Transverse colon (tissue), 4 donors: ENCODE measurements at places on chromosomes 12 and 14. TPM values are rescaled to one million over a fixed set of nuclear protein-coding genes. Genes with fewer than 3 reads are reported as not detected.

DNA sequence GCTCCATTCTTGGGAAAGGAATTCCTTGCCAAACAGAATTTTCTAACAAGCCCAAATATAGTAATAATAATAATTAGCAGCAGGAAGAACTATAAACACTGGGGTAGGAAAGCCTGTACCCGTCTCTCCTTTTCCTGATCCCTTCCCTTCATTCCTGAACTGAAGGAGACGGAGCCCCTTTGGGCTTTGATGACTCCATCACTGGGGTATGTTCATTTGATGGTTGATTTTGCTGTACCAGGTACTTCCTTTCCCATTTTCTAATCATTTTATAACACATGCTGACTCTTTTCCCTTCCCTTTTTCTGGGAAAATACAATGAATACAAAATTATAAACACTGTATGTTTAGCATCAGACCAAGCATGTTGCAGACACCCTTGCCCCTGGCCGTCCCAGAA lies 3.6 kb upstream of the RCOR1 start:
- no peaks in the 10 kb centered on the region for H3K27me3 ChIP-seq
- no peak overlapping the region for H3K4me3 ChIP-seq
- no peaks in the 10 kb centered on the region for H3K36me3 ChIP-seq
- no peak for DNase-seq

DNA sequence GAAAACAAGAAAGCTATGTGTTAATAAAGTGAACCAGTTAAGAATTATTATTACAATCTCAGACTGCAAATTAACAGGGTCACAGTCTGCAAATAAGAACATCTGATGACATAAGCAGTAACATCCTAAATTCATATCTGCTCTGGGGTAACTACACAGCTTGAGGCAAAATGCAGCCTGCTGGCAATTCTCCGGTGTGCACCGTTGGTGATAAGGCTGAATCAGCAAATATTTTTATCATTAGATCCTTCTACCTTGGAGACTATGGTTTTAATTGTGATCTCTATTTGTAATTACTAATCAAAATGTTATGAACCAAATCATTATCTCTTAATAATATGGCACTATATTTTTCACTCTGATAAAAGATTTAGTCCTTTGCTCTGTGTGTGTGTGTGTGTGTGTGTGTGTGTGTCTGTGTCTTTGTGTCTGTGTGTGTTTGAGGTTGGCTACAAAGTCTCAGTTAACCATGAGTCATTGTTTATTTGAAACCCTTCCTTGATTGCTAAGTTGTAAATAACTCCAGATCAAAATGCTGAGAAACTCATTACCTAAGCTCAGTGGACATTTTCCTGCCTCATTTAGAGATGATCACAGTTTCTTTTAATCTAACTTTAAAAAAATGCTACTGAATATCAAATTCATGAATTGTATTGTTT lies 442.6 kb downstream of the GXYLT1 start:
- H3K36me3 ChIP-seq: no peaks in the 10 kb centered on the region
- DNase-seq: no peak
- no peak overlapping the region for H3K27ac ChIP-seq
- no peaks in the 10 kb centered on the region for H3K27me3 ChIP-seq

DNA sequence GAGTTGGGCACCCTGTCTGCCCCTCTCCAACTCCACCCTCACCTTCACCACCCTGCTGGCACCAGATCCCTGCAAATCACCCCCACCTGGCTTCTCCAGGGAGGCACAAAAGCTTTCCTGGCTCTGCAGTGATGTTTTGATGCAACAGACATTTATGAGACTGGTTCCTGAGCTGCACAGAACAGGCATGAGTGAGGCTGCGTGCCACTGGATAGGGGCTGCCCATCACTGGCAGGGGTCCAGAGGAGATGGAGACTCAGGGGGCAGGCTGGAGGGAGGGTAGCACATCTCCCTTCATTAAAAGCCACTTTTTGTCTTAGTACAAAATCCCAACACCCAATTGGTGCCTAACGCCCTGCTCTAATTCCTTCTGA lies 17.3 kb upstream of the ZDHHC22 start:
- H3K27me3 ChIP-seq: peaks cover 46% of the 10 kb centered on the region
- no peak overlapping the region for H3K27ac ChIP-seq
- no peaks in the 10 kb centered on the region for H3K36me3 ChIP-seq
- no peak for DNase-seq
- no peak overlapping the region for H3K4me3 ChIP-seq

DNA sequence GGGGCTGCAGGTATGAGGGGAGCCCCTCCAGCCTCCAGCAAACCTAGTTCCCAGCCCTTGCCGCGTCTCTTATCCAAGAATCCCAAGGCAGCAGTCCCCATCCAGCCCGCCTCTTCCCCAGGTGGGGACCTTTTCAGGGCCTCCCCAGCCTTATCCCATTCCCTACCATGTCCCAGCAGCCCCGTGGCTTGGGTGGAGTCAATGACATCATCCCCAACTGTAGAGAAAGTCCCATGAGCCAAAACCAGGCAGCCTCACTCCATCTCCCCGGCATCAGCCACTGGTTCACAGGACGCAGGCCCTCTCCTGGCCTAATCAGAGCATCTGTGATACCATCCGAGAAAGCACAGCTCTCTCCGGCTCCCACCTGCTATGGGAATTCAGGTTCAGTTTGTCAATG lies 131.0 kb downstream of the NCOR2 start:
- no peaks in the 10 kb centered on the region for H3K36me3 ChIP-seq
- no peak overlapping the region for H3K27ac ChIP-seq
- no peak overlapping the region for H3K4me3 ChIP-seq
- H3K4me1 ChIP-seq: peaks cover 7% of the 10 kb centered on the region
- no peak for DNase-seq

- H3K4me3 ChIP-seq: no peak overlapping the region
- H3K36me3 ChIP-seq: no peaks in the 10 kb centered on the region
- H3K27ac ChIP-seq: no peak overlapping the region
- no peaks in the 10 kb centered on the region for H3K27me3 ChIP-seq
Measured at GRCh38 chr14:67982711-67983608, 163.4 kb downstream of the RAD51B start.

Gene HSPB8
- 42.7 TPM for total RNA-seq
